ENCODE measurements at places on chromosomes 3 and 15.

DNA sequence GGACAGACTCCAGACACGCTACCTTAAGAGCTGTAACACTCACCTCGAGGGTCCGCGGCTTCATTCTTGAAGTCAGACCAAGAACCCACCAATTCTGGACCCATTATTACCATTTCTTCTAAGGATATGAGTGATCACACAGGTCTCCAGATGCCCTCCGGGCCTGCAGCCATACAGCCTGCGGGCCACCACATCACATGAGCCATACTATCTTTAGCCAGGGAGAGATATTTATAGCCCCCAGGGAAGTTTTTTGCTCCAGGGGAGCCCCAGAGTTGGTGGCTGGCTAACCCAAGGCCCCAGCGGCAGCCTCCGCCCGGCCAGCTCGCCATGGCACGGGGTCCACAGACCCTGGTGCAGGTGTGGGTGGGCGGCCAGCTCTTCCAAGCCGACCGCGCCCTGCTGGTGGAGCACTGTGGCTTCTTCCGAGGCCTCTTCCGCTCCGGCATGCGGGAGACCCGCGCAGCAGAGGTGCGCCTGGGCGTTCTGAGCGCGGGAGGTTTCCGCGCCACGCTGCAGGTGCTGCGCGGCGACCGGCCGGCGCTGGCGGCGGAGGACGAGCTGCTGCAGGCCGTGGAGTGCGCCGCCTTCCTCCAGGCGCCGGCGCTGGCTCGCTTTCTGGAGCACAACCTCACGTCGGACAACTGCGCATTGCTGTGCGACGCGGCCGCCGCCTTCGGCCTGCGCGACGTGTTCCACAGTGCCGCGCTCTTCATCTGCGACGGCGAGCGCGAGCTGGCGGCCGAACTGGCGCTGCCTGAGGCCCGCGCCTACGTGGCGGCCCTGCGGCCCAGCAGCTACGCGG, at the start of gene KBTBD13:
TSS of gene KBTBD13 (plus strand) at position 261 of the 805 bp plus-strand sequence. CDS start at position 331, 70 bp downstream.
- DNase-seq, result no peak

GRCh38 chr3:53616321-53616720, 121.9 kb downstream of the CACNA1D start:
- no peak for DNase-seq

- DNase-seq, result no peak
Observed at GRCh38 chr3:27990324-27990723, 251.1 kb upstream of the CMC1 start.

GRCh38 chr3:156181509-156181908, 61.1 kb downstream of the KCNAB1 start:
- DNase-seq, result no peak

DNA sequence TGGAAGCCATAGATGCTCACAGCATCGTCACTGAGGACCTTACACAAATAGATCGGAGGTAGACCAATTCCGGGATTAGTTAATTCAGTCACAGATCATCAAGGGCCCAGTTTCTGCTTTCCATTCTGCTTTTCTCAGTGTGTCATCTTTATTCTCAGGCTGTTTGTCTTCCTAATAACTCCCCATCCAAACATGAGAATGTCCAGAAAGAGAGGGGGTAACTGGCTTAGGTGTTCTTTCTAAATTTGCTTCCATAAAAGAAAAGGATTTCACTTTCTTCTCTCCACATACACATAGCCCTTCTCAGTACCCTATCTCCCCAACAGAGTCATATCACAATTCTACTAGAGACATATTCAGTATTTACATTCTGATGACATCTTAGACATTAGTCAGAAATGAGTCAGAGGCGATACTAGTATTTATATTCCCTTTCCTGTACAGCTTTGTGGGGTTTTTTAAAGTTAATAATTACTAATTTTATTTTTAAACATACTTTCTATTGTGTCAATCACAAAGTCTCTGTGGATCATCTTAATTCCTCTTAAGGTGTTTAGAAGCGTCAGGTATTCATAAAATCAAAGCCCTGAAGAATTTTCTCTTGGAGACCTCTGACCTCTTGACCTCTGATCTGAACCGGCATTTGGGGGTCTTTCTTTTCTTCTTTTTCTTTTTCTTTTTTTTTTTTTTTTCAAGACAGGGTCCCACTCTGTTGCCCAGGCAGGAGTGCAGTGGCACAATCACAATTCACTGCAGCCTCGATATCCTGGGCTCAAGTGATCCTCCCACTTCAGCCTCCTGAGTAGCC, 24.3 kb upstream of the IL12A start:
- DNase-seq, result no peak

DNA sequence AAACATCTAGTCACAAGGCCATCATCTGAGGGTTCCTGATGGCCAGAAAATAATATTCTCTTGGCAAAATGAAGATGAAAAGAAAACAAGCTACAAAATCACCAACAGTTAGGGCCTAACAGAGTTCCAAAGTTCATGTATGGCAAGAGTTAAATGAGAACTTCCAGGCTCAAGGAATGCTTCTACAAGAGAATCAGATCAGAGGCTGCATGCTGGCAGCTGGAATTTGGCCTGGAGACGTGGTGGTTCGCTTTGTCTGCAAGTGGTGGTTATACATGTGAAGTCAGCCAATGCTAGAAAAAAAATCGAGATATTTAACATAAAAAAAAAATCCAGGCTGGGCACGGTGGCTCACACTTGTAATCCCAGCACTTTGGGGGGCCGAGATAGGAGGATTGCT, 5.6 kb downstream of the SIAH2 start:
- no peak for DNase-seq

GRCh38 chr15:62474021-62474770, 309.1 kb upstream of the C2CD4B start:
- DNase-seq, result no peak

GRCh38 chr15:95323796-95324195, 1006.7 kb upstream of the NR2F2 start:
- no peak for DNase-seq

GRCh38 chr3:58352626-58353025, 19.9 kb downstream of the PXK start:
- no peak for DNase-seq

DNA sequence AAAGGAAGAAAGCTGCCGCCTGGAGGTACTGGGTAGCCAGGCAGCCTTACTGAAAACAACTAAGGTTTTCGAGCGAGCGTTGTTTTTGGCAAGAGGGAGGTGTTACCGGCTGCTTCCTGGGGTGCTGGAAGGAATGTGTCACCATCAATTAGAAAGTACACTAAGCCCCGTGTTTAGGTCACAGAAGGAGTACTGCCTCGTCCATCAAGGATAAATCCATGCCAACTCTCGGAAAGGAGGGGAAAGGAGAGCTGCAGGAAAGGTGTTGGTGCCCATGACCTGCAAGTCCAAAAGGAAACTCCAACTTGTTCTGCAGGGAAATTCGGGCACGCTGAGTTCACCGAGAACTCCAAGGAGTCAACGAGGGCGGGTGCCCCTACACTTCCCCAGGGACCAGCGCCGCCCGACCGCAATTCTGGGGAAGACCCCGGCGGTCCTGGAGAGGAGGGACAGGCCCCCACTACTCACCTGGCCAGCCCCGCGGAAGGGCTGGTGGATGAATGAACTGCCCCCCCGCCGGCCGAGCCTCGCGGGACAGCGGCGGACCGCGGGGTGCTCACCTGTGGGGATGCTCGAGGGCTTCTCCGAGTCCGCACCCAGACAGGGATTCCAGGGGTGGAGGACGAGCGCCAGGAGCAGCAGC, 542 bp downstream of the PLOD2 start:
- DNase-seq, result no peak

- DNase-seq, result no peak
Observed at GRCh38 chr3:104750581-104750980, 616.1 kb upstream of the ALCAM start.

DNA sequence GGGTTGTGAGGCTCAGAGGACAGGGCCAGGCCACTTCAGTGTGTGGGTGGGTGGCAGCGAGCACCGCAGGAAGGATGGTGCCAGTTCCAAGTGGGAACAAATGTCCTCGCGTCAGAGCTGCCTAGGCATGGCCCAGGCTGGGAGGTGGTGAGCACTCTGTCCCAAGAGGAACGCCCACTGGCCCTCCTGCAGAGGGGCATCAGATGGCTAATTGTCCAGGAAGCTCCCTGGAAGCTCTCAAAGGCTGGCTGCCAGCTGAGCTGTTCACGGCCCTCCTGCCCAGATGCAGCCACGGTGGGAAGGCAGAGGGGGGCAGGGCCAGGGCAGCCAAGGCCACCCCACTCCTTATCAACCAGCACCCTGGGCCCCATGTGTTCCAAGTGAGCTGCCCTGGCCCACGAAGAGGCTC, 55.2 kb downstream of the IQSEC1 start:
- DNase-seq, result no peak

- DNase-seq, result no peak
Observed at GRCh38 chr3:184186902-184187207, 856 bp downstream of the ABCF3 start.

DNA sequence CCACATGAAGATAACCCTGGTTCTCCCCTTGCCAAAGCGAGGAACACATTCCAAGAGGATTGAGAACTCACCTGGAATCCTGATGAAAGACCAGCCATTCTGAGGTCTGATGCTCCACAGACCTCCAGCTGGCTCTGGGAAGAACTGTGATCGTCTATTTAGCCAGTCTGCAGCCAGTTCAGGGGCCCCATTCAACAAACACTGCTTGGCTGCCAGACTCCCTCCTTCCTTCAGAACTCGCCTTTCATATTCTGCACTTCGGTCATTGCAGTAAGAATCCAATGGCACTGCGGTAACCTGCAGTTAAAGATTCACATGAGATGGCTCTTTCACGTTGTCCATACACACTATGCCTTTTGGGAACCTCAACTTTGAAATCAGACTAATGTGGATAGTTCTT, 67.6 kb downstream of the CHAC1 start:
- no peak for DNase-seq

DNA sequence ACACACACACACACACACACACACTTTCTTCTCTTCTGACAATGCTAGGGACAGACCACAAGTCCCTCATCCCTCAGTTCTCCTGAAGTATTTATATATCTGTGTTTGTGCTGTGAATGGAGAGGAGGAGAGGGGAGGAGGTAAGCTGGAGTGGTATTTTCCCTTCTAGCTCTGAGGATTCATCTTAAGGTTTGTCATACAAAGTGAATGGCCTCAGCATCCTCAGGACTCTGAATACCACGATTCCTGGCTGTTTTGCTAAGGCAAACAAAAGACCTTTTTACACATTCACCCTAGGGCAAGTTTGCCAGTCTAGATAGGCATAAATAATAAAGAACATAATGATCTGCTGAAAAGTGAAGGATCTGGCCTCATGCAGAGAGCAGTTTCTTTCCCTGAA, 65.7 kb upstream of the CHMP2B start:
- DNase-seq, result no peak

DNA sequence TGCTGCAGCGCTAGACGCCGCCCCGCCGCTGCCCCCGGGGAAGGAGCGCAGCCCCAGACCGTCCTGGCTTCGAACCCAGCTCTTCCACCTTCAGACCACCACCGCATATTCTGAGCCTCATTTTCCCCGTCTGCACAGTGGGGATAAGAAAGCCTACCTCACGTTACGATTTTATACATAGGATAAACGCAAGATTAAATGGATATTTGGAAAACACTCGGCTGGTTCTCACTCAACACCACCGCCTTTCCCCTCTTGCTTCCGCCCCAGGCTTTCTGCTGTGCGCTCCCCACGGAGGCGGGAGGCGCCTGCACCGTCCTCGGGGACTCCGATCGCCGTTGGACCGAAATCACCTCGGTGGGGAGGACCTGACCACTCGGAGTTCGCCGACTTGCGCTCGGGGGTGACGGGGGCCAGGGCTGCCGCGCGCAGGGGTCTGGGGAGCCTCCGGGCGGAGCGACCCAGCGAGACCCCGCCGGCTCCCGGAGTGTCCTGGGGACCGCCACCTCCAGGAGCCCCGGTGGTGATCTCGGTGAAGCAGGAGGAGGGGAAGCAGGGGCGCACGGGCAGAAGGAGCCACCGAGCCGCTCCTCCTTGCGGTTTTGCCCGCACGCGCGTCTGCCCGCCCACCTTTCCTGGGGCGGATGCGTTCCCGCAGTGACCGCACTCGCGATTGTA, 4.0 kb downstream of the FBXL22 start:
- no peak for DNase-seq

GRCh38 chr3:195384952-195385351, 57.9 kb downstream of the ACAP2 start:
- no peak for DNase-seq

DNA sequence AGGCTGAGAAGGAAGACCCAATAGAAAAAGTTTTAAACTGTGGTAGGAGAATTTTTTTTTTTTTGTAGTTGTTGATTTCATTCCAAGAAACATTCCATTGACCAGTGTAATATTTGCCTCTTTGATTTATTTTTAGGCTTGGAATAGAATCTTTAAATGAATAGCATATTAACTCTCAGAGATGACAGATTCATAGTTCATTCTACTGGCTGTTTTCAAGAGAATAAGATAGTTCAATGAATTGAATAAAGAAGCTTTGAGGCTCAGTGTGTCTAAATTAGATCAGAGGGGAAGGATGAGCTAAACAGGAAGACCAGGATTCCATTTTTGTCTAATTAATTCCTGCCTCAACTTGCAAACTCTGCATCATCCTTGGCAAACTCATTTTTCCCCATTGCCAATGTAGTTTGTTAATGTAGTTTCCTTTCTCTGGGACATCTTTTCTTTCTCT, 98.4 kb downstream of the NAALADL2 start:
- no peak for DNase-seq

DNA sequence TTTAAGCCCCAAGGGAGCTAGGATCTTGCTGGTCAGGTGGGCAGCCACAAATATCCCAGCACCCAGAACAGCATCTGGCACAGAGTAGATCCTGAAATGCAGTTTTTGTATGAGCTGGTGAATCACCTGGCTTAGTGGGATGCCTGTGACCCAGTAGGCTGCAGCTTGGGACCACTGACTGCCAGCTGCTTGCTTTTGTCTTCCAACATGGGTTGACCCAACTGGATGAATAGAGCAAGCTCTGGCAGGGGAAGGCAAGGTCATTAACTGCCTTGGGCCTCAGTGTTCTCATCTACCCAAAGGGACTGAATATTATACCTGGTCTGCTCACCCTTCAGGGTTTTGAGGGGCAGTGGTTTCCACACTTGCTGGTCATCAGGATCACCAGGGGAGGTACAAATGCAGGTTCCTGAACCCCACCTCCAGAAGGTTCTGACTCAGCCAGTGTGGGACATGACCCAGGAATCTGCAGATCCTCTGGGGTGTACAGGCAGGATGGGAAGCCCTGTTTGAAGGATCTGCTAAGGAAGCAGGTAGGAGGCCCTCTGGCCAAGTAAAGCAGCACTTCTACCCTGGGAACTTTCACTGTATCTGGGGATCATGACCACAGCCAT, 55.4 kb downstream of the ITGA11 start:
- no peak for DNase-seq

- DNase-seq, result no peak
Observed at GRCh38 chr3:134201201-134202130, 49.2 kb downstream of the RYK start.
